Lower lobe of right lung (tissue), 2 donors: ENCODE measurements at places on chromosomes 12 and 14. TPM values are rescaled to one million over a fixed set of nuclear protein-coding genes. Genes with fewer than 3 reads are reported as not detected.

DNA sequence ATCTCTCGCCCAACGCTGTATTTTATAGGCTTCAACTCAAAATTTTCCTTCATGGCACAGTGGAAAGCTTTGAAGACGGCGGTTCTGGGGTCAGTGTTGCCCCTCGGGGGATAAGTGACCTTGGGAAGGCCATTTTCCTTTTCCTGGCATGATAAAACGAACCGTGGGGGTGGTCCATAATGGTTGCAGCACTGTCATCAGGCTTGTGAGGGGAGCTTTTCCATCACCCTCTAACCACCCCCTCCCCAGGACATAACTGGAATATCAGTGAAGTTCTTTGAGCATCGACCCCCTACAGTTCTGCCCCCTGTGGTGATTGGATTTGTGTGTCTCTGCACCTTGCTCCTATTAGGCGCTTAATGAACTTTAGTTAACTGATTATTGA, 16.0 kb downstream of the FOS start:
- DNase-seq = no peak

The KRT86 gene
- 0.74 TPM for total RNA-seq

The GUCY2C gene
- not detected for total RNA-seq

DNA sequence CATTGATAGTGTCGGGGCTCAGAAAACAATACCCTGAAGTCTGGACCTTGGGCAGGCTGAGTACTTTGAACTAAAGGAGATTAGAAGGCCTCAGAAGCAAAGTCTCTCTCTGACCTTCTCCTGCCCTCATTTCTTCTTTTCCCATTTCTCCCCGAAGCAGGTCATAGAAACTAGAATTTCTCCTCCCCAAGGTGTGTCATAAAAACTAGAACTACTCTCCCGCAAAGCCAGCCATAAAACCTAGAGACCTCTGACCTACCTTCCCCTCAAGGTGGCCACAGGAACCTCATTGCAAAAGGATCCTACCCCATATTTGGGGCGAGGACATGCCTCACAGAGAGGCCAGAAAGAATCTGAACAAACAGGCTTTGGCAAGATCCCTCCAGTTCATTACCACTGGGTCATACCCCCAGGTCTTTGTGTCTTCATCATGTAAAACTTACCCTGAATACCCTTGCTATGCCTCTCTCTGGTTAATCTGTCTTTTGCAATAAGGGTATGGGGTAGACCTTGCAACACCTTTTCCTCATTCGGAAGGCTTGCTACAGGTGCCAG, 64.7 kb upstream of the ZFP36L1 start:
- no peak for DNase-seq

- no peak for DNase-seq
These were observed 1064.1 kb upstream of the FLRT2 start for GRCh38 chr14:84465880-84466279.

DNA sequence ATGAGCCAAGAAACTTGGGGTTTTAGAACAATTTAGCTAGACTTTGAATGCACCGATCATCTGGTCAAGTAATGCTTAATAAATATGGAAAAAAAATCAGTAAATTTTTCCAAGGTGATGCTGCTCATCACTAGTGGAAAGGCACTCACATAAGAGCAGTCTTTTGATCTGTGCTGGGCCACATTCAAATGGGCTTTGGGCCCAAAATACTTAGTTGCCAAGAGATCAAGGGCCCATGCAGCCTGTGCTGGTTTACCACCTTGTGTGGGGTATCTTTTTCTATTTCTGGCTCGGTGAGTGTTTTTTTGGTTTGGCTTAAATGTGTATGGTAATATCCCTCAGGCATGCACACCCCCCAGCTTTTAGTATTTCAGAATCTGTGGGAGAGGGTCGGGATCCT, 943.2 kb downstream of the TMTC2 start:
- DNase-seq = no peak

The SLC5A8 gene
- 1.3 TPM for total RNA-seq

- peak; percentile 52 for DNase-seq
These were observed 51.2 kb upstream of the TMPO start for GRCh38 chr12:98464190-98464589.

The FOXG1 gene
- total RNA-seq = not detected

The CD163L1 gene
- 4.5 TPM for total RNA-seq

The MBIP gene
- 111 TPM for total RNA-seq

The TC2N gene
- total RNA-seq = 53.1 TPM

The SYNDIG1L gene
- total RNA-seq = 1.6 TPM

- no peak for DNase-seq
These were observed 12.0 kb downstream of the KIF26A start for GRCh38 chr14:104150136-104151025.

The TAC3 gene
- not detected for total RNA-seq

DNA sequence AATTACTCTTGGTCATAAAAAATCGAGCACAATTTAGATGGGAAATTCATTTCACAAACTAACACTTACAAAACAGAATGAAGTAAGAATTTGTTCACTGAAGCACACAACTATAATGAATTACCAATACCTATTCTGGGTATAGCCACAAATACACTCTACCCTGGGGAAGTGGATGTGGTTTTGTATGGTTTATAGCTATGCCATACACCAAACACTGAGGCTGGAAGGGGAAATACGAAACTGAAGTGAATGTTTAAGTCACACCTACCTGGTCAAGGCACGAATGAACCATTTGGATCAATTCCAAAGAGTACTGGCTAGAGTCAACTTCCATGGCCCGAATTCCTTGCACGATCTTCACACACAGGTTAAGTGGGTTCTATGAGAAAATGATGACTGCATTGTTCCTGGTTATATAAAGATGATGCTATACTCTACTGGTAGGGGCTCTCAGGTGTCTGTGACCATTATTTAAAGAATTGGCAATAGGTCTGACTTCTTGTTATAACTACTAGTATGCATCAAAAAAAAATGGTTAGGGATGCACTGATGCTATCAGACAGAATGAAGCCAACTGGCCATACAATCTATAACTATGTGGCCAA, 12.8 kb downstream of the NEK9 start:
- no peak for DNase-seq

DNA sequence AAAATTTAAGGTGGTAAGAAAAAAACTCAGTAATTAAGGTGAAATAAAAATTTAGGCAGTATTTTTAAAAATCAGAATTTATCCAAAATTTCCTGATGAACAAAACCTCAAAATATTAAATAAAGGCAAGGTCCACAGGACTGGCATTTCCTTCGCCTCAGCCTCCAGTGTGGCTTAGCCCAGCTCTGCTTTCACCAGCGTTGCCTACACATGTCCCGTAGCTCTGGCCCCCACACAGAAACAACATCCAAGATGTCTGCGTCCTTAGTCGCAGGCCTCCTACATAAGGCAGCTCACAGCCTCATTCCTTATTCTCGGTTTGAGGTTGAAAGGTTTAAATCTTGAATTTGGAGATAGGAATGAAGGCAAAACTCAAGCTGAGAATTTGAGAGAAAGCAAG, 274.3 kb downstream of the SYT1 start:
- no peak for DNase-seq

DNA sequence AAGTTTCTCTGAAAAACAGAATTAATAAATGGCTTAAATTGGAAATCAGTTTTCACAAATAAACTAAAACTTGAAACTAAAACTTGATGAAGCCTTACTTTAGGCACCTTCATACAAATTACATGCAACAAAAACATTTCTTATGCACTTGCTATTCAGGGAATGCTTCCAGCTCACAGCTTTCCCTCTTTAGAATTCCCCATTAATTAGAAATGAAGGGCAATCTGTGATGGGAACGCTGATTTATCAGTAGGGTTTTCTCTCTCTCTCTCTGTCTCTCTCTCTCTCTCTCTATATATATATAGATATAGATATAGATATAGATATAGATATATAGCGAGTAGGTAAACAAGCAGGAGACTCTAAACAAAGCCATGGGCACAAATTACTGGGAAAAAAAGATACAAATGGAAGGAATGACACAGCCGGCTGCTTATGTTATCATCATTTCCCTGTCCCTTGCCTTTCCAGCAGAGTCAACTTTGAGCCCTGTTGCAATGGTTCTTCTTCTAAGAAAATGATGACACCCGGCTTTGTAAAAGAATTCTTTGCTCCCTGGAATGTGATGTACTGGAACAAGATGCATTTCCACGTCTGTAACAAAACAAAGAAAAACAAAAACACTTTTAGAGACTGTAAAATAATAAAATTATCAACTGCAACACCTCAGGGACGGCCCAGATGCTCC, 1121.6 kb upstream of the TMEM132C start:
- DNase-seq = no peak

DNA sequence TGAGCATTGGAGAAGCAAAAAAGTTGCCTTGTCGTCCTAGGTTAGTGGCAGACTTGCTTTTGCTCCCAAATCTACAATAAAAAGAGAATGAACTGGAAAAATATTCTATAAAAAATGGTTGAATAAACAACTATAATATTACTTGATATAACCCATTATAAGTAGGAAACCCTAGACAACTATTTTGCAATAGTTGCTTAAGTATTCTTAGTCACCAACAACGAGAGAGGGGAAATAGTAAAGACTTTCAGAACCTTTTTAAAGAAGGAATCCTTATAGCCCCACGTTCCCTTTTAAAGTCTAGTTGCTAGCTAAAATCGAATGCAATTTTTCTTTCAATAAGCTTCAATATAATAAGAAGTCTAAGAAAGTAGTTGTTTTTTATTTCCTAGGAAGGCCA, 17.5 kb downstream of the AQP6 start:
- no peak for DNase-seq

- DNase-seq = no peak
These were observed 289.7 kb downstream of the RAD51B start for GRCh38 chr14:68109132-68109900.
